ENCODE measurements at places on chromosomes 2 and 18. TPM values are rescaled to one million over a fixed set of nuclear protein-coding genes. Genes with fewer than 3 reads are reported as not detected.

DNA sequence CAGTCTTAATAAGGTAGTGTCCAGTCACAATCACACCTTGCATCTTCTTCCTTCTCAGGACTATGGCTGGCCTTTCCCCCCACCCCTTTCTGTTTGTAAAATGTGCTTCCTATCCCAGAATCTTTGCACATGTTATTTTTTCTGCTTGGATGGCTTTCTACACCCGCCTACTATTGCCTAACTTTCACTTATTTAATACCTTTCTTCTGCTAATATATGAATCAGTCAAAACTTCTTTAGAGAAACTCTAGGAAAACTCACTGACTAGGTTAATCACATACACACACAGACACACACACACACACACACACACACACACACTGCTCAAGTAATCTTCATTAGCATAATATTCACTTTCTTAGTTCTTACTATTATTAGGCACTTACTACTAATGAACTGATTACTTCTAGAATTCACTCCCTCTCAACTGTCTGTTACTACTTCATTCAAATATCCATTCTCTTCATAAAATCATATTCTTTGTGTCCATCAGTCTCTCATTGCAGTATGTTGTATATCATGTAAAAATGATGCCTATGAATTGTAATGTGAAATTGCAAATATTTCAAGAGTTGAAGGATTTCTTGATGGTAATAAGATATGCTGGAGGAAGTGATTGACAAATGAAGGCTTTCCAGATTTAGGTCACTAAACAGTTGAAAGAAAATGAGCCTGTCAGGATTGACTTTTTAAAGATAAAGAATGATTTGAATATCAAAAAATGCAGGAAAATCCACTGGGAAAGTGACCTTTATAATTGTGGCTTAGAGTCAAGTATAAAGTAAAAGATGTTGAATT, 51.2 kb downstream of the CLIP4 start:
- H3K27me3 ChIP-seq: no peaks in the 10 kb centered on the region
- no peaks in the 10 kb centered on the region for H3K36me3 ChIP-seq
- no peak overlapping the region for H3K27ac ChIP-seq
- no peak overlapping the region for H3K4me3 ChIP-seq

DNA sequence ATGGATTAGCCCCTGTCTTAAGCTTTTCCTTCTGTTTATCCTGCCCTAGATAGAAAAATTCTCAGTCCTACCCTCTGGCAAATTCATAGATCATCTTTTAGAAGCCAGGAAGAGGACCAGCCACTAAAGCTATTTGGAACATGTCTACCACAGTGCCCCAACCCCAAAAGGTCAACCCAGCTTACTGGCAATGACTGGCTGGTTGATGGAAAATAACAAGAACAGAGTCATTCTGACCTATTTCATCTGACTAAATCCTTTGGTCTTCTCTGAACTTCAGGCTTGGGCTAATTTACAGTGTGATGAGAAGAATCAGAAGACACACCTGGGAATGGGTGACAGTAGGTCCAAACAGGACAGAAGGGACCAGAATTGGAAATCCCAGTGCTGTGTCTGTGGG, 227.3 kb upstream of the CCDC68 start:
- no peaks in the 10 kb centered on the region for H3K36me3 ChIP-seq
- H3K4me1 ChIP-seq: no peaks in the 10 kb centered on the region
- no peak overlapping the region for H3K27ac ChIP-seq
- H3K27me3 ChIP-seq: no peaks in the 10 kb centered on the region
- DNase-seq: no peak

DNA sequence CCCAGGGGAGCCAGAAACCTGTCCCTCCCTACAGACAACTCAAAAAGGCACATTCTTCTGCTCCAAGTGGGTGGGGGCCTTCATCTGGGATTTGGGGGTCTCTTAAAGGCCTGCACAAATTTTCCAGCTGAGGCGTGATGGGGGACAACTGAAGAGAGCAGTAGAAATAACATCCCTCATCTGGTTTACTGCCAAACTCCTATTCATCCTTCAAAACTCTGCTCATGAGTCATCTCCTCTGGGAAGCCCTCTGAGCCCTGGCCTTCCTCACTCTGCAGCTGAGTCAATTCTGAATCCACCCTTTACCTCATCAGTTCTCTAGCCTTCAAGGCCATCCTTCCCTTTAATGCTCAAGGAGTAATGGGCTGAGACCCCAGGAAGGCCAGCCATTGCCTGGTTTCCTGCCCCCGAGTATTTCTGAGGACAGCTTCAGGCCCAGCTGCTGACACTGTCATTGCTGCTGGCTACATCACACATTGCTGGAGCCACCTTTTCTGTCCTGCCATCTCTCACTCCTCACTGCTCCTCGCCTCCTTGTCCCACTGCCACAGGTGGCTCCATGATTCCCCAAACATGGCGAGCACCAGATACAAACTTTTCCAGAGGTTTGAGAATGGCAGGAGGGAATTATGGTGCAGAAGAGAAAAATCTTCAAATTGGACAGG, 32.2 kb upstream of the GLI2 start:
- H3K27ac ChIP-seq: no peak overlapping the region
- no peaks in the 10 kb centered on the region for H3K36me3 ChIP-seq
- H3K27me3 ChIP-seq: no peaks in the 10 kb centered on the region
- DNase-seq: no peak

Gene CERKL
- total RNA-seq: 0.06 TPM

GRCh38 chr2:118987886-118988285, 45.9 kb downstream of the MARCO start:
- H3K36me3 ChIP-seq: no peaks in the 10 kb centered on the region
- no peaks in the 10 kb centered on the region for H3K4me1 ChIP-seq
- no peak for DNase-seq

- no peaks in the 10 kb centered on the region for H3K27me3 ChIP-seq
- no peaks in the 10 kb centered on the region for H3K4me1 ChIP-seq
- DNase-seq: no peak
- H3K4me3 ChIP-seq: no peak overlapping the region
- no peak overlapping the region for H3K27ac ChIP-seq
These were observed 36.6 kb upstream of the GATA6 start for GRCh38 chr18:22132763-22133162.

DNA sequence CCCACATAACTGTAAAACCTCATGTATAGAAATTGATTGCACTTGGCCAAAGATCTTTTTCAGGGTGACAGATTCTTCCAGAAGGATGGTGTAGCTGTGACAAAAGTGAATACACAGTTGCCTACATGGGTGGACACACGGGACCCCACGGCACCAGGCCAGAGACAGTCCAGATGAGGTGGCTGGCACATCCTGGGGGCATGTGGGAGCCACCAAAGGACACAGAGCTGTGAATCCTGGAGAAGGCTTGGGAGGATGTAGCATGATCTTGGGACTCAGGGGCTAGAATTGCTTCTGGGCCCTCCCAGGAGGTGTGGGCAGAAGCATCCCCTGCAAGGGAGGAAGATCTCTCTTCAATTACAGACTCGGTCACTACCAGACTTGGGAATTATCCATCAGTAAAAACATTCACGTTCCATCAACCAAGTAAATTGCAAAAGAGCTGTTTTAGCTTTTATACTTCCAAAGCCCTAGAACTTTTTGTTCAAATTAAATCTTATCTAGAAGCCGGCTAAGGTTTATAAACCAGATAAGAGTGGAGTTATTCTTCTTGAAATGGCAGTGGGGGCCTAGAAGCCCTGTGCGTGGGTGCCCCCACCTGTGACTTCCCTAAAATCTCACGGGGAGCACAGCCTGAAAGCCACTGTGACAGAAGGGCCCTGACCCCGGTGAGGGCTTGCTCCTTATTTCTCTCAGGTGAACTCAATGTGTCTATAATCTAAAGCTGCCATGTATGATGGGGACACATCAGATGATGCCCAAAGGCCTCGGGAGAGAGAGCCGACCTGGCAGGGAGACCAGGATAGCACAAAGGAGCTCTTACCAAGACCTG, 81.7 kb downstream of the SEPTIN10 start:
- no peak for DNase-seq
- H3K27ac ChIP-seq: no peak overlapping the region
- no peaks in the 10 kb centered on the region for H3K36me3 ChIP-seq
- no peaks in the 10 kb centered on the region for H3K4me1 ChIP-seq
- no peaks in the 10 kb centered on the region for H3K27me3 ChIP-seq
- H3K4me3 ChIP-seq: no peak overlapping the region

GRCh38 chr2:216541505-216541904, 42.9 kb downstream of the RPL37A start:
- no peak overlapping the region for H3K27ac ChIP-seq
- no peak for DNase-seq
- no peaks in the 10 kb centered on the region for H3K4me1 ChIP-seq
- no peak overlapping the region for H3K4me3 ChIP-seq
- H3K27me3 ChIP-seq: peaks cover 15% of the 10 kb centered on the region
- no peaks in the 10 kb centered on the region for H3K36me3 ChIP-seq

GRCh38 chr2:240233885-240234502, 93.5 kb upstream of the OTOS start:
- no peaks in the 10 kb centered on the region for H3K36me3 ChIP-seq
- no peaks in the 10 kb centered on the region for H3K27me3 ChIP-seq
- no peak for DNase-seq

Gene NAT8
- not detected for total RNA-seq

Gene CLASP1
- 67.5 TPM for total RNA-seq

DNA sequence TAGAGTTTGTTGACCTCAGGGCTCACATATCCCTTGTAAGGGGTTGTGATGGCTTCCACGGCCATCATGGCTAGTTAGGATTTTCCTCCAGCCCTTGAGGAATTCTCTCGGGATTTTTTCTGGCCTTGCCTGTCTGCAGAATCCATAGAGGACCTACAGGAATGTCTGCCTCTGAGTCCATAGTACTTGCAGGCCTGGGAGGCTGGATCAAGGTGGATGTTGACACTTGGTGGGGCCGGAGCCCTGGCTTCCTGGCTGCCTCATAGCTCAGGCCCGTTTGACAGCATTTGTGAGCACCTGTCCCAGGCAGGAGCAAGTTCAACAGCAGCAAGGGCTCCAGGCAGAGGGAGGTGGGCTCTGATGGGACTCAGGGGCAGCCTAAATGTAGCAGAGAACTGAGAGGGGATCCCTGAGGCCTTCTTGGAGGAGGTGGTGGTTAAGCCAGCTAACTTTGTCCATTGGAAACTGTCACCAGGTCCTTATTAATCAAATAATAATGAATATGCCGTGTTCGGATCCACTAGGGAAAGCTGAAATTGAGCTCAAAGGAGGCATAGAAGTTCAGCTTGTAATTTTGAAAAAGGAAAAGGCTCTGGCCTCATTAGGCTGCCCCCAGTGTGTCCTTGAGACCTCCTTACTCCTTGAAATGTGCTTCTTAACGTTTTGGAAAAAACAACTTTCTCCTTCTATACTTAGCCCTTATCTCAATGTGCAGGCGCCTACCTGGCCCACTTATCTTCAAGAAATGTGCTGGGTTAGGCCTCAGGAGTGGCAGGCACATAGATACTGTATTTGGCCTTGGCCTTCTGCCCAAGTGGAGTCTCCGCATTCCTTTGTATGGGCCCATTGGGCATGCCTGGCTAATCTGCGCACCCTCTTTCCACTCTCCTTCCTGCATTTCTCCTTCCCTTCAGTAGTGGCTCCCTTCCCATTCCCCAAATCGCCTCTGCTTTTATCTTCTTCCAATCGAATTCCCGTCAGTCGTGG, 66.9 kb downstream of the HPCAL1 start:
- peaks cover 61% of the 10 kb centered on the region for H3K4me1 ChIP-seq
- no peak for DNase-seq
- peaks cover 3% of the 10 kb centered on the region for H3K36me3 ChIP-seq
- H3K27ac ChIP-seq: no peak overlapping the region
- no peak overlapping the region for H3K4me3 ChIP-seq
- H3K27me3 ChIP-seq: no peaks in the 10 kb centered on the region

- no peak overlapping the region for H3K27ac ChIP-seq
- H3K4me1 ChIP-seq: no peaks in the 10 kb centered on the region
- DNase-seq: no peak
- H3K27me3 ChIP-seq: no peaks in the 10 kb centered on the region
These were observed 50.0 kb downstream of the SLC38A11 start for GRCh38 chr2:164905307-164905706.

- no peak overlapping the region for H3K27ac ChIP-seq
- H3K4me1 ChIP-seq: no peaks in the 10 kb centered on the region
- no peaks in the 10 kb centered on the region for H3K36me3 ChIP-seq
- peaks cover 6% of the 10 kb centered on the region for H3K27me3 ChIP-seq
These were observed 95.1 kb downstream of the CYRIA start for GRCh38 chr2:16570516-16570915.

Gene VPS54
- total RNA-seq: 12.8 TPM

DNA sequence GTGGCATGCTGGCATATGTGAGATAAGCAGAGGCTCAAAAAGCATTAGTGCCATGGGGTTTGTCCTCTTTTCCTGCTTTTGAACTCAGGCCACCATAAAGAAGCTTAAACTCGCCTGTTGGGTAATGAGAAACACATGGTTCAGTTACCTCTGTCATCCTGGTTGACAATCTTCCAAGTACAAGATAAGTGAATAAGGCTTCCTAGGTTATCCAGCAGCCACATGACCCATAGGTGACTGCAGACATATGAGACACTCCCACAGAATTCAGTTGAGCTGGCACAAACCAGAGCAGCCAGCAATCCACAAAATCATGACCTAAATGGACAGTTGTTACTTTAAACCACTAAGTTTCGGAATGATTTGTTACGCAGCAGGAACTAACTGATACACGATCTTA, 97.3 kb downstream of the TACR1 start:
- H3K4me3 ChIP-seq: no peak overlapping the region
- H3K27me3 ChIP-seq: no peaks in the 10 kb centered on the region

DNA sequence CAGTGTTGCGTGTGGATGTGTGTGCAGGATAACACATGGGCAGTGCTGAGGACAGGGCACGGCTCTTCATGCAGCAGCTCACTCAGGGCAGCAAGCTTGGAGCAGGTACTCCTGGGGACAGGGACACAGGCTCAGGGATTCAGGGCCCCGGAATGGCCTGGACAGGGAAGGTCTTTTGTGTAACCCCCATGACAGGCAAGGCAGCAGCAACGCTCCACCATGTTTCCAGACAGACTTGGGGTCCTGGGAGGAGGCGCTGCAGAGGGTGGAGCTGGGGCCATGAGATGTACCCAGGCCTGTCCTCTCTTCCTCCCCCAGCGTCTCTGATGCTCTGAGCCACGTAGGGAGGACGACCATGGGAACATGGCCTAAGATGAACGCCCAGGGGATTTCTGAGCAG, 58.3 kb downstream of the ADNP2 start:
- DNase-seq: no peak
- H3K27ac ChIP-seq: no peak overlapping the region
- no peak overlapping the region for H3K4me3 ChIP-seq

GRCh38 chr2:169002161-169002738, 28.9 kb downstream of the ABCB11 start:
- H3K27ac ChIP-seq: no peak overlapping the region
- DNase-seq: no peak
- H3K4me3 ChIP-seq: no peak overlapping the region
- no peaks in the 10 kb centered on the region for H3K4me1 ChIP-seq

- no peak overlapping the region for H3K4me3 ChIP-seq
- no peak for DNase-seq
- no peak overlapping the region for H3K27ac ChIP-seq
- H3K27me3 ChIP-seq: no peaks in the 10 kb centered on the region
- H3K36me3 ChIP-seq: no peaks in the 10 kb centered on the region
- H3K4me1 ChIP-seq: peaks cover 21% of the 10 kb centered on the region
These were observed 113.0 kb downstream of the QPCT start for GRCh38 chr2:37457401-37457901.

Data from T-cell (primary cell).